ENCODE measurements at places on chromosomes 13 and 19. TPM values are rescaled to one million over a fixed set of nuclear protein-coding genes. Genes with fewer than 3 reads are reported as not detected.

- no peak overlapping the region for H3K4me3 ChIP-seq
- H3K36me3 ChIP-seq = no peaks in the 10 kb centered on the region
- DNase-seq = peak; percentile 55
- peak overlapping the region; percentile 27 for H3K27ac ChIP-seq
Measured at GRCh38 chr19:44737238-44738071, 11.1 kb upstream of the BCL3 start.

DNA sequence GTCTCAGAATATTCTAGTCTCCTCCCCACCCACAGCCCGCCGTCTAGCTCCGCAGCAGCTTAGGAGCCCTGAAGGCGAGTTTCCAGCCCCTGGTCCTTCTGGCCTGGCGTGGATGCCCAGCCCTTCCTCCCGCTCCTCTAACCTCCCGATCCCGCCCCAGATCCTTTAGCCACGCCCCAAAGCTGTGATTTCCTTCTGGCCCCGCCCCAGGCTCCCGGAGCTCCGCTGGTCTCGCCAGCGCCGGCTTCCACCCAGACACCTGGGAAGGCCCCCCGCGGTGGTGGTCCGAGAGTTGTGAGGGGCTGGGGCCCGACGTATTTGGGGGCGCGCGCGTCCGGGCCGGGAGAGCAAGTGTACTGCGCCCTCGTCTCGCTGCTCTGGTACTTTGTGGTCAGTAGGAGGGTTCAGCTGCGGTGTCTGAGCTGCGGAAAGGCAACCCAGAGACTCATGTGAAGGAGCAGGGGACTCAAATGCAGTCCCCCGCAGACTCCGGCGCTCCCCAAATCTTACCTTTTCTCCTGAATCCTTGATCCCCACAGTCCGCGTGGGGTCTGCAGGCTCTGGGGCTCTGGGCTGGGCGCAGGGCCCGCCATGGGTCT lies at the start of gene CGB7:
CGB7 (minus strand) TSS at position 114 of the 599 bp plus-strand sequence. CDS start 2,374 bp downstream, outside the sequence.
- H3K27me3 ChIP-seq = peaks cover 6% of the 10 kb centered on the region
- H3K36me3 ChIP-seq = no peaks in the 10 kb centered on the region
- H3K4me1 ChIP-seq = peaks cover 2% of the 10 kb centered on the region
- peak within 1 kb of the TSS; percentile 61 for H3K4me3 ChIP-seq

- no peak for DNase-seq
- no peak overlapping the region for H3K27ac ChIP-seq
- no peaks in the 10 kb centered on the region for H3K4me1 ChIP-seq
- H3K36me3 ChIP-seq = no peaks in the 10 kb centered on the region
- peaks cover 14% of the 10 kb centered on the region for H3K27me3 ChIP-seq
- H3K4me3 ChIP-seq = no peak overlapping the region
Measured at GRCh38 chr19:49953416-49953815, 7.6 kb downstream of the SIGLEC11 start.

DNA sequence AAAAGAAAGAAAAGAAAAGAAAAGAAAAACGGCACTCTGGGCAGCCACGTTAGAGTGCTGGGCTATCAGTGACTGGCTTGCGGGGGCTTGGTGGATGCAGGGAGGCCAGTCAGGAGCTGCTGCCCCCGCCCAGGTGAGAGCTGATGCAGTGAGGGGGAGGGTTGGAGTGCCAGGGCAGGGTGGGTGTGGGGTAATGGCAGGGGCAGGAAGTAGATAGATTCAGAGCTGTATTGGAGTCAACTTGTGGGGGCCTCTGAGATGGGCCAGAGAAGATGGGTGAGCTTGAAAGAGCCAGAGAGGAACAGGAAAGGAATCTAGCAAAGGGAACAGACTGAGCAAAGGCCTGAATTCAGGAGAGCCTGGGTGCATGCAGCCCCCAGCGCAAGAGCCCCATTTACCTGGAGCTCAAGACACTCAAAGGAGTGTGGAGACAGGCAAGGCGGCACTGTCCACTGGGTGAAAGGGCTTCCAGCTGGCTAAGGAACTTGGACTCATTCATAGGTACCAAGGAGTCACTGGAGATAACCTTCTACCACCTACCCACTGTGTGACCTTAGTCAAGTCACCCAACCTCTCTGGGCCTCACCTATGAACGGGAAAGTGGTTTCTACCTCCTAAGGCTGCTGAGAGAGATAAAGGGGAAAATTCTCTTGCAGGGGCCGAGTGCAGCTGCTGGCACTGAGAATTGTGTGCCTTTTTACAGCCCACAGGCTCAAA lies 20.2 kb downstream of the VSTM2B start:
- no peaks in the 10 kb centered on the region for H3K4me1 ChIP-seq
- H3K4me3 ChIP-seq = no peak overlapping the region
- H3K36me3 ChIP-seq = no peaks in the 10 kb centered on the region
- no peak for DNase-seq
- no peaks in the 10 kb centered on the region for H3K27me3 ChIP-seq

GRCh38 chr19:1882089-1882785 lies 3.1 kb downstream of the ABHD17A start:
- no peak overlapping the region for H3K27ac ChIP-seq
- H3K4me1 ChIP-seq = peaks cover 24% of the 10 kb centered on the region
- H3K36me3 ChIP-seq = peaks cover 12% of the 10 kb centered on the region
- no peak for DNase-seq
- no peak overlapping the region for H3K4me3 ChIP-seq

DNA sequence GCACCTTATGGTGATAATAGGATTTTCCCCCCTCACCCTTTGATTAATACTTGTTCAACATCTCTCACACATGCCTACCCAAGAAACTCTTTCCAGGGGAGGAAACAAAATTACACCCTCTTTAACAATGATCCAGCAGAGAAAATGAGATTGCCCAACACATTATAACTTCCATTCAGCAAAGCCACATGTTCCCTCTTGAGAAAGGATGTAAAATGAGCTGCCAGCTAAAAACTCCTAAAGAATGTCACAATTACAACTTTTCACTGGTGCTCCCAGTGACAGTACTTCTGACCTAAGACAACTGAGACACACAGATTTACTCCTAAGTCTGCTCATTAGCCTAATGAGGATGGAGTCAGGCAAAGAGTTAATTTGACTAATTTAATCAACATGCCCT lies 621.4 kb downstream of the DIAPH3 start:
- no peaks in the 10 kb centered on the region for H3K27me3 ChIP-seq
- H3K36me3 ChIP-seq = no peaks in the 10 kb centered on the region
- H3K4me1 ChIP-seq = no peaks in the 10 kb centered on the region
- no peak overlapping the region for H3K4me3 ChIP-seq
- H3K27ac ChIP-seq = no peak overlapping the region

GRCh38 chr13:21823416-21823815 lies 152.5 kb downstream of the FGF9 start:
- H3K36me3 ChIP-seq = no peaks in the 10 kb centered on the region
- H3K27ac ChIP-seq = no peak overlapping the region
- H3K4me3 ChIP-seq = no peak overlapping the region
- H3K27me3 ChIP-seq = no peaks in the 10 kb centered on the region
- peaks cover 2% of the 10 kb centered on the region for H3K4me1 ChIP-seq
- DNase-seq = no peak

DNA sequence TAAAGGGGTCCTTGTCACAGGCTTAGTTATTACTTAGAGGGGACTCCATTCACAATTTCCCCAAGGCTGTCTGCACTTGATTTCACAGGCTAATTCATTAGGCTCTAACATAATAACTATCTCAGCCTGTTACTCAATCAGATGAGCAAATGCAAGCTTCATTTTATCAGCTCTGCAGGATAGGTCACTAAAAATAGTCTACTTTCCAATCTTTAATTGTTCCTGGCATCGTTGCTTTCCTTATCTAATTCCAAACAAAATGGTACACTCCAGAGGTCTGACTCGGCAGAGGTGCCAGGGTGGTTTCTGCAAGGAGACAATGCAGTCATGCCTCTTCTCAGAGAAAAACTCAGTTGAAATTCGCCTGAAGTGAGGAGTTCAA lies 69.7 kb upstream of the SLC15A1 start:
- peak; percentile 20 for DNase-seq
- H3K36me3 ChIP-seq = no peaks in the 10 kb centered on the region
- no peaks in the 10 kb centered on the region for H3K27me3 ChIP-seq

GRCh38 chr13:70580825-70581224 lies 472.6 kb upstream of the KLHL1 start:
- H3K27me3 ChIP-seq = no peaks in the 10 kb centered on the region
- H3K27ac ChIP-seq = no peak overlapping the region
- H3K4me1 ChIP-seq = no peaks in the 10 kb centered on the region

- peak; percentile 71 for DNase-seq
- no peaks in the 10 kb centered on the region for H3K27me3 ChIP-seq
- peak overlapping the region; percentile 89 for H3K4me3 ChIP-seq
- H3K27ac ChIP-seq = peak overlapping the region; percentile 99
- H3K4me1 ChIP-seq = peaks cover 15% of the 10 kb centered on the region
Measured at GRCh38 chr19:56120371-56121179, 520 bp downstream of the ZNF787 start.

- no peak overlapping the region for H3K4me3 ChIP-seq
- H3K27ac ChIP-seq = no peak overlapping the region
- H3K36me3 ChIP-seq = peaks cover 17% of the 10 kb centered on the region
- H3K27me3 ChIP-seq = no peaks in the 10 kb centered on the region
- no peak for DNase-seq
Measured at GRCh38 chr13:79341202-79341601, 64.9 kb downstream of the RBM26 start.

DNA sequence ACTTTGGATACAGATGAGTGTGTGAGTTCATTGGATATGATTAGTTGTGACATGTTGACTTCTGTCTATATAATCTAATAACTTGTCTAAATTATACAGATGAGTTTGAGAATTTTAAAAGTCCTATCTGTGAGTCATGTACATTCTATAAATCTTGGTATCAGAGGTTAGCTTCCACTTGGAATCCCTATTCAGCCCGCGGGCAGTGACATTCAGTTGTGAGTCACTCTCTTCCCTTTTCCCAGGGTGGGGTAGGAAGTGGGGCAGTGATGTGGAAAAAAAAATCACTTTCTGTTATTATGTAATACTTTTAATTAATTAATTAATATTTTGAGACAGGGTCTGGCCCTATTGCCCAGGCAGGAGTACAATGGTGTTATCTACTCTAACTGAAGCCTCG lies 33.0 kb upstream of the ZNF808 start:
- no peaks in the 10 kb centered on the region for H3K27me3 ChIP-seq
- no peak overlapping the region for H3K27ac ChIP-seq
- DNase-seq = peak; percentile 2
- H3K4me1 ChIP-seq = no peaks in the 10 kb centered on the region

DNA sequence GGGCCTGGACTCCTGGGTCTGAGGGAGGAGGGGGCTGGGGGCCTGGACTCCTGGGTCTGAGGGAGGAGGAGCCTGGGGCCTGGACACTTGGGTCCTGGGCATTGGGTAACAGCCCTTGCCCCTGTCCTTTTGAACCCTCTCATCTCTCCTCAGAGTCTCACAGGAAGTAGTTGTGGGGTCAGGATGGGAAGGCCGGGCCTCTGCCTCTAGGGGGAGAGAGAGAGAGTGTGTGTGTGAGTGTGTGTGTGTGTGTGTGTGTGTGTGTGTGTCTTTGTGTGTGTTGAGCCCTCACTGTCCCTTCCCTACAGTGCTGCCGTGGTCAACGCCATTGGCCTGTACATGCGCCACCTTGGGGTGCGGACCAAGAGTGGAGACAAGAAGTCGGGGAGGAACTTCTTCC lies 10.9 kb downstream of the ARHGEF1 start:
- no peak overlapping the region for H3K27ac ChIP-seq
- no peak overlapping the region for H3K4me3 ChIP-seq
- H3K36me3 ChIP-seq = peaks cover 61% of the 10 kb centered on the region
- H3K4me1 ChIP-seq = no peaks in the 10 kb centered on the region
- DNase-seq = peak; percentile 38

DNA sequence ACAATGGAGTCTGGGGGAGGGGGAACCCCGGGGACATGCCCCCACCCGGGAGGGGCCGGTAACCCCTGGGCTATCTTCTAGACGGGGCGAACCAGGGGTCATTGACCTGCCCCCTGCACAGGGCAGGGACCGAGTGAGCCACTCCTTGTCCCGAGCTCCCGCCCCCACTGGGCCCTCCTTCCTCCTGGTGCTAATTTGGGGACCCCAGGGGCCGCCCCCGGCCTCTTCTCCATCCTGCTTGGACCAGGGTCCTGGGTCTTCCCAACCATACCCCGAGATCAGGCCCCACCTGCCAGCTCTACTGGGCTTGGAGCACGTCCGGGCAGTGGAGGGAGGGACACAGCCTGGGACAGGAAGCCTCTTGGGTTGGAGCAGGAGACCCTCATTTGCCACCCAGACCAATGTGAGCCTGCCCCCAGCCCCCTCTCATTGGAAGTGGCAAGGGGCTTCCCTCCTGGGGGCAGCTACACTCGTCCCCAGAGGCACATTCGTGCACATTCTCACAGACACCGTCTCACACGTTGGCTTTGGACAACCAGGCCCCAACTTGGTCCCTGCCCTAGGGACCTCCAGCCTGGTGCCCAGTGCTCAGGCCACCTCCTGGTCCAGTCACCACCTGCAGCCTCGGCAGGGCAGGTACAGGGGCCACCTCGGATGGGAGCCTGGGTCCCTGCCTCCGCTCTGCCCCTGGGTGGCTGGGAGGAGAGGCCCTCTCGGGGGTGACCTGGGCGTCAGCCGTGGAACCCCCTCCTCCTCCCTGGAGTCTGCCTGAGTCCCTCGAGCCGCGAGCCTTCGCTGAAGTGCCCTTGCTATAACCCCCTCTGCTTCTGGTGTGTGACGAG lies 3.3 kb upstream of the MISP start:
- H3K4me3 ChIP-seq = no peak overlapping the region
- H3K36me3 ChIP-seq = peaks cover 6% of the 10 kb centered on the region
- no peak for DNase-seq

- H3K36me3 ChIP-seq = no peaks in the 10 kb centered on the region
- peaks cover 17% of the 10 kb centered on the region for H3K27me3 ChIP-seq
- H3K4me1 ChIP-seq = no peaks in the 10 kb centered on the region
- DNase-seq = peak; percentile 48
- H3K27ac ChIP-seq = no peak overlapping the region
Measured at GRCh38 chr13:45943965-45944364, 92.4 kb upstream of the SIAH3 start.

DNA sequence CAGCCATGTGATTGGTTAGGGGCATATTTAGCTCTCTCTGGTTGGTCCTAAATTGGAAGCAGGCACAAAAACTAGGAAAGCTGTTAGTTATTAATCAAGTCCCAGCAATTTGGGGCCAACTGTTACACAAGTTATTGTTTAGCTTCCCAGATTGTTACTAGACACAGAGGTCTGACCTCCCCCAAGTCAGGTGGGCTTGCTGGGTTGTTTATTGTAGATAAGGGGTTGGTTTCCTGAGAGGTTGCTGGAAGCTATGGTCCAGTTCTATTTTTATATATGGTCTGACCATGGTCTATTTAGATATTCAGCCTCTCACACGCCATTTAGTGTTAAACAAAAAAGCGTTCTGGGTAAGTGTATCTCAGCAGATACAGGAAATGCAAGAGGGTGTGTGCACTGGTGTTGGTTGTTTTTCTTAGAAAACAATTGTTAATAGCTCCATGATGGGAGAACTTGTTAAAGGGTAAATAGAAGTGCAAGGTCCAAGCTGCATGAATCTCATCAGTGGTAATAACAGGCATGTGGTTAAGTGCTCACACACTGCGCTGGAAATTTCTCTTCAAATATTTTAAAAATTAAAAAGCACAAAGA lies 150.0 kb downstream of the RAP2A start:
- peaks cover 10% of the 10 kb centered on the region for H3K27me3 ChIP-seq
- DNase-seq = no peak
- H3K4me1 ChIP-seq = no peaks in the 10 kb centered on the region
- H3K4me3 ChIP-seq = no peak overlapping the region
- H3K27ac ChIP-seq = no peak overlapping the region
- H3K36me3 ChIP-seq = no peaks in the 10 kb centered on the region

ZNF570 gene
- total RNA-seq = 8.1 TPM

WDR62 gene
- total RNA-seq = 4.5 TPM

LAIR1 gene
- total RNA-seq = not detected

DOCK6 gene
- 4.4 TPM for total RNA-seq

TPTE2 gene
- not detected for total RNA-seq

CD70 gene
- not detected for total RNA-seq

ACER1 gene
- not detected for total RNA-seq

SMIM44 gene
- not detected for total RNA-seq

GRK1 gene
- not detected for total RNA-seq

All from IMR-90 (cell line).